ENCODE measurements at places on chromosomes 16 and 17.

DNA sequence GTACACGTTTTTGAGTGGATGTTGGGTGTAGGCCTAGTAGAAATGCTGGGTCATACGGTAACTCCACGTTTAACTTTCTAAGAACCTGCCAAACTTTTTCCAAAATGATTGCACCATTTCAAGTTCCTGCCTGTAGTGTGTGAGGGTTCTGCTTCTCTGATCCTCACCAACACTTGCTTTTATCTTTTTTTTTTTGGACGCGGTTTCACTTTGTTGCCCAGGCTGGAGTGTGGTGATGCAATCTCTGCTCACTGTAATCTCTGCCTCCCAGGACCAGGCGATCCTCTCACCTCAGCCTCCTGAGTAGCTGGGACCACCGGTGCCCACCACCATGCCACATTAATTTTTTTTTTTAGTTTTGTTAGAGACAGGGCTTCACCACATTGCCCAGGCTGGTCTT is 23.5 kb downstream of the ZNF750 start:
- no peak for DNase-seq

DNA sequence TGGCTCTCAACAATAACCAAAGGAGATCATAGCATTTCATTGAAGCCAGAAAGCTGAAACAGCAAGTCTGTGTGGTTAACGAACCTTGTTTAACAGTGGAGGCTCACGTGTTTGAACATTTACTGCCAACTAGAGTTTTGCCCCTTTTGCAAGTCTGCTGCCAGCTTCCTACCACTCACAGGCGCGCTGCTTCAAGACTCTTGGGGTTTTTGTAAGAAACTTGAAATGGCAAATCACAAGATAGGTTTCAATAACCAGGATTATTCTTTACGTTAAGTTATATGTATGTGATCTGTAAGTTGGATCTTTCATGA is 1.2 kb downstream of the SNTB2 start:
- DNase-seq, result no peak

- DNase-seq, result no peak
Observed at GRCh38 chr17:56434610-56435009, 158.9 kb upstream of the NOG start.

DNA sequence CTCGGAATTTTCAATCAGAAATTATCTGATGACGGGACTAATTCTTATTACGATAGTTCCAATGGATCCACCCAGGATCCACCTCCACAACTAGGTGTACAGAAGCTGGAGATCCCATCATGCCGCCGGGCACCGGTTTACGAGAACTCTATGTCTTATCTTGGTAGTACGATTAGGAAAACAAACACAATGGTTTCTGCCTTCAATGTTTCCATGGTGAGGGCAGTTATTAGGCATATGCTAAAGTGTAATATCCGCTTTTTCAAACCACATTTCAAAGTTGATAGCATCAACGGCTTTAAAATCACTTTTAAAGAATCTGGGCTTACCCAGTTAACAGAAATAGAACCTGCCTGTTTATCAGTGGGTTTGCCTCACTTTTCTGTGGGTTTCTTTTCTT is 705.7 kb downstream of the MAF start:
- DNase-seq, result peak; percentile 21

GRCh38 chr17:77914385-77915254 is 43.9 kb upstream of the TNRC6C start:
- no peak for DNase-seq

DNA sequence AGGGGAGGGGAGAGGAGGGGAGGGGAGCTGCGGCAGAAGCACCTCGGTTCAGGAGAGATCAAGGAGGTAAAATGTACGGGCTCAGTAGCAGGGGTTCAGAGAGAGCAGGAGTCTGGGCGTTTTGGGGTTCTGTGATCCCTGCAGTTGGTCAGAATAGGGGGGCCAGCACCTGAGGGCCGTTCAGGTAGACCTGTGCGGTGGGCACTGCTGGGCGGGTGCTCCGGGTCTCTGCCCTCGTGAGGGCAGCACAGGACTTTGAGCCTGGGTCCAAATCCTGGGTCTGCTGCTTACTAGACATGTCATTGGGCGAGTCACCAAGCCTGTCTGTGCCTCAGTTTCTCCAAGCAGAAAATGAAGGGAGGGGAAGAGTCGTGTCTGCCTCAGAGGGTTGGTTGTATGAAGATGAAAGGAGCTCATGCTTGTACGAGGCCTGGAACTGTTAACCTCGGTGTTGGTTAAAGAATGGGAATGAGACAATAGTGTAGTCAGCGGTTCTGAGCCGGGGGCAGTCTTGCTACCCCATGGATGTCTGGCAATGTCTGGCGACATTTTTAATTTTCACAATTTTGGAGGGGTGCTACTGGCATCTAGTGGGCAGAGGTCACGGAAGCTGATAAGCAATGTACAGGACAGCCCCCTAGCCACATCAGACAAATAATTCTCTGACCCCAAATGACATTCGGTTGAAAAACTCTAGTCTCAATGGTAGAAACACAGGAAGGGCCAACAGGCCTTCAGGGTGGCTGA is 35.4 kb downstream of the OR1D5 start:
- DNase-seq, result no peak

- no peak for DNase-seq
Observed at GRCh38 chr17:40025559-40025958, 10.3 kb downstream of the CSF3 start.

DNA sequence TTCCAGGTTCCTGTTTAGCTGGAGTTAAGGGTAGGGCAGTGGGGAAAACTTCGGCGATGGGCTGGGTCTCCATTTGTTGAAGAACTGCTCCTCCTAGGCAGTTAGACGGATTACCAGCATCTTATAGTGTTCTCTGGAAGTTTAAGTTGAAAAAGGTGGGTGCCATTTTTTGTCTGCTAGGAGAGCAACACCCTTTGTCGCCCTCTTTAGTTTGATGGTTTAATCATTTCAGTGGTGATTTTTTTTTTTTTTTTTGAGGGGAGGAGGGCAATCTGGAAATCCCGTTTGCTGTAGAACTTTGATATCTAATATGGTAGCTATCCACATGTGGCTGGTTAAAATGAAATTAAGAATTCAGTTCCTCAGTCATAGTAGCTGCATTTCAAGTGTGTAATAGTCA is 4.1 kb downstream of the UBFD1 start:
- DNase-seq, result no peak

GRCh38 chr17:30021708-30022317 is 80.4 kb downstream of the EFCAB5 start:
- DNase-seq, result no peak

DNA sequence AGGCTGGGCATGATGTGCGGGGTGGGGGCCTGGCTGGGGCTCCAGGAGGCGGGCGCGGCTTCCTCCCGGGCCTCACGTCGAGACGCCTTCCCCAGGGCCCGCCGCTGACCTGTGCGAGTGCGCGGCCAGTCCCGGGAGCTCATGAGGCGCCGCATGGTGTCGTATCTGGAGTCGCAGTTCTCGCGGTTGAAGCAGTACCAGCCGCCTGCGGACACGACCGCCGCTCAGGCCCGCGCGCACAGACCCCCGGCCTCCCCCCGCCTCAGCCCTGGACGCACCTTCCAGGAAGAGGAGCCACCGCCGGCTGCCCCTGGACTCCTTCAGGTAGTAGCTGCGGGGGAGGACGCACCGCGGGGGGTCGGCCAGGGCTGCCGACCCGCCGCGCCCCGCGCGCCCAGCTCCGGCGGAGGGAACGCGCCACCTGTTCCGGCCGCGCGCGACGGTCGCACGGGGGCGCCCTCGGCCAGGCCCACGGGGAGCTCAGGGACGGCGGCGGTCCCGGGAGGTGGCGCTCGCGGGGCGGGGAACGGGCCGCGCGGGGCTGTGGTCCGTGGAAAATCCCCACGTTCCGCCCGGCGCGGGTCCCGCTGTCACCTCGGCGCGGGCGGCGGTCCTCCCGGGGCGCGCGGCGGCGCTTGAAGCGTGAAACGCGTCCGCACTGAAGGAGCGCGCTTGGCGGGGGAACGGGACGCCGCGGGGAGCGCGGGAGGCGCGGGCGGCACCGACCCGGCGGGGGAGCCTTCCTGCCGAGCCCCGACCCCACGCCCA is 1.4 kb downstream of the NOTUM start:
- peak; percentile 75 for DNase-seq

DNA sequence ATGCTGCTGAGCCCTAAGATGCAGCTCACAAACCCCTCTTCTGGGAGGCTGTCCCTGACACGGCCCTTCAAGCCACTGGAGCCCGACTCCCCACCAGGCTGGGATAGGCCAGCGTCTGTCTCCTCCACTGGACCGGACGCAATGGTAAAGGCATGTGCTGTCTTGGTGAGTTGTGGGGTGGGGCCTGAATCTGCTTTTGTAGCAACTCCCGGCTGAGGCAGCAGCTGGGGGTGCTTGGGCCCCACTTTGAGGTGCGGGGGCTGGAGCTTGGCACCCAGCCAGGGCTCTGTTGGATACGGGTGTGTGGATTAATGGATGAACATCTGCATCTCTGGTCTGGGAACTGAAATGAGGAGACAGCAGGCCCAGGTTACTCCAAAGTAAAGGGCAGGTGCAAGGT is 3.5 kb upstream of the NLRC3 start:
- no peak for DNase-seq

DNA sequence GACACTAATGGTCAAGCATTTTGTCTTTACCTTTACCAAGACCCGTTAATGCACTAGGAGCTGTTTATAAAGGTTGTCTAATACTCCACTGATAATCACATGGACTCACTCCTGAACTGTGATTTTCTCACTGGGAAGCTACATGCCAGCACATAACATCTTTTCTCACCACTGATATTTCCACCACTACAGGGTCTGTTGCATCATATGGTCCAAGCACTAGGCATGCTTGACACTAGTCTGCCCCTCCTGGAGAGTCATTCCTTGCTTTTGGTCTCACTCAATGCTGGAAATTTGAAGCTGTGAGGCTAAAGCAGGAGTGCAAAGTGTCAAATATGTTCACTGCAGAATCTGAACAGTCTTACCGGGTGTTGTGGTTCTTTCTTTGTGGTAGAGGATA is 1576.8 kb downstream of the CDH8 start:
- DNase-seq, result no peak

DNA sequence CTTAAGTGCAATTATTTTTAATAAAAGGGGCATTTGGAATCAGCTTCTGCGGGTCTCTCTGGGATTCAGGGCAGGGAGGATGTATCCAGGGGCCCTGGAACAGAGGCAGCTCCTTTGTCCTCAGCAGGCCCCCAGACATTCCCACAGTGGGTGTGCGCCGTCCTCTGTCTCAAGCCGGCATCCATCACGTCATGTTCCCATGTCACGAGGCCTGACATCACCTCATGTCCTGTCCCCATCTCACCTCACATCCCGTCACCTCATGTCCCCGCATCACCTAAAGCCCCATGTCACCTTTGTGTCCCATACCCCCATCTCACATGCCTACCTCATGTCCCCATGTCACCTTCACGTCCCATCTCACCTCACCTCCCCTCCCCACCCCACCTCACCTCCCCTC is 18.5 kb downstream of the GAA start:
- DNase-seq, result no peak

DNA sequence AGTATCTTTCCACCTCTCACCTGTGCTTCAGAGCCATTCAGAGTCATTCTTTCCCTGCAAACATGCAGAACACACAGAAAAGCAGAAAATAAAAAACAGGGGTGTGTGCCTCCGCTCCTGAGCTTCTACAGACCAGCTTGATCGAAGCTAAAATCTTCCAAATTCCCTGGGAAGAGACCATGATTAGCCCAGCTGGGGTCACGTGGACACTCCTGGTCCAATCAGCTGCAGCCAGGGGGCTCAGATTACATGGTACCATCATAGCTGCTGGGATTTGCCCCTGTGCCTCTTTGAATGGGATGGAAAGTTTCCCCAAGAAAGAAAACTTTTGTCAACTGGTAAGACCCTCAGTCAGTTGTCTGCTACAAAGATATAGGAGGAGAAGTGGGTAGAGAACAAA is 159.9 kb downstream of the TMEM114 start:
- no peak for DNase-seq

DNA sequence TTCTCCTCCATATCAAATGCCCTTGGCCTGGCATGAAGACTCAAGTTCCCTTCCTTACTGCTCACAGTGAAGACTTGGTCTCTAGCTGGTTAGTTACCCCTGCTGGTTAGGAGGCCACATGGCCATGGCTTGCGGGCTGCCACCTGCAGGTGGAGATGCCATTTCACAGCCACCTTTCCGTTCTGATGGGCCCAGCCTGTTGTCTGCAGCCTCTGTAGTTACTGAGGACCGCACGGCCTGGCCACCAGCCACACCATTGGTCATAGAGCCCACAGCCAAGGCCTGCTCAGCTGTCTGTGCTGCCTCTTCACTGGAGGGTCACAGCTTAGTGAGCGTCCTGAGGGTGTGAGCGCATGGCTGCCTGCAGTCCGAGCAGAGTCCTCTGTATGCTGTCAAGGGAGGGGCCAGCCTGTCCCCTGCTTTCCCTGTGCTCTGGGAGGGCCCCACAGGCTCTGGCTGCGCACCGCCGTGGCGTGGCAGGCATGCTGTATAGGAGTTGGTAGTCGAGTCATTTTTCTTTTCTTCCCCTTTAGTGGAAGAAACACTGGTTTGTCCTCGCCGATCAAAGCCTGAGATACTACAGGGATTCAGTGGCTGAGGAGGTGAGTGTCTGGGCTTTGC is 59.2 kb downstream of the PLD6 start:
- DNase-seq, result no peak

DNA sequence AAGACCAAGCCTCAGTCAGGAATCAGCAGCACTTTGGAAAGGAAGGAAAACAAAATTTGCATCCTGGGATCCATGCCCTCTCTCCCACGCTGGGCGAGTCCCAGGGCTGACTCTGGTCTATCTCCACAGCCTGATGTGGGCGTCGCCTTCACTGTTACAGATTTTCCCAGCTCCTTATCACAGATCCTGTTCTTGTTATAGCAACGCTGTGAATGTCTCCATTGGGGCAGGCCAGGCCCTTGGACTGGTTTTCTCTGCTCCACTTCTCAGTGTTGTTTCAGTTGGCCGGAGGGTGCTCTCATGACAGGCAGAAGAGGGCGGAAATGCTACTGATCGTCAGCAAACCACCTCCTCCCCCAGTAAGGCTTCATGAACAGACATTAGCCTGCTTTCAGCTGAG is 127.9 kb upstream of the CDH11 start:
- no peak for DNase-seq

DNA sequence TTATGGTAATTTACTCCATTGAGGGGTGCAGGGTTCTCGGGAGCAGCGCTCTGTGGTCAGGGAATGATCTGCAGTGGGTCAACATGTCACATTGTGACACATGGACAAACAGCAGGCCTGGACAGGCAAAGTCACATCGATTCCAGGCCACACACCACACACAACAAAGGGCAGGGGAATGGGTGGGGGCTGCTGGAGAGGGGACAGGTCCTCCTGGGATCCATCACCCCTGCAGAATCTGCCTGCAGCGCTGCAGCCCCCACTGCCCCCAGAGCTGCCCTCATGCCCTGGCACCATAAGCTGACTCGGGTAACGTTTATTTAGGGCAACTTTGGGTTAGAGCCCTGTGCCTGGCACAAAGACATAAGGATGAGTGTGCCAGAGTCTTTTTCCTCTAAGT is 9.1 kb downstream of the PEMT start:
- DNase-seq, result no peak
